ENCODE measurements at places on chromosomes 3 and 15.
A peak's percentile ranks its signal among the peaks of the same experiment; 100 is the strongest.

DNA sequence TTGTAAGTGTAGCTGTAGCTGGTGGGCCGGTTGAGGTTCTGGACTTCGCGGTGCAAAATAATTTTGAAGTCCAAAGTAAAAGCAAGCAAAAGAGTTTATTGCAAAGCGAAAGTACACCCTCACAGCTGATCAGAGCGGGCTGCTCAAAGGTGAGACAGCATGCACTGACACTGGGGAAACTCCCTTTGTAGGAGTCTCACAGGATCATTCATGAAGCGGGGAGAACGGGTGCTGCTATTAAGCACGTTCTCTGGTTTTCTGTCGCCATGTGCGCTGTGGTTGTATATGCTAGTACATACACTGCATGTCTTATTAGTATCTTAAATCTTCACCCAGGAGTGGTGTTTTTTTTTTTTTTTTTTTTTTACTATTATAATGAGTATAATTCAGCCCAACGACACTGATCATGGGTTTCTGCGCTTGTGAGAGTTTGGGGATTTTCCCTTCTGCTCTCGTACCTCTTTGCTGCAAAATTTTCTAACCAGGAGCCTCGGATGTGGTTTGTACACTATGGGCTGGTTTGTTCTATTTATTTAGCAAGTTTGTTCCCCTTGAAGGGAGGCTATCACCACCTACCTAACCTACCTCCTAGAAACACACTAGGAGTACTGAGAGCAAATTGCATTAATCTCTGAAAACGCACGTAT, 1.4 kb upstream of the AP4E1 start:
- DNase-seq, result peak; percentile 31

GRCh38 chr3:150697646-150698045, 6.1 kb downstream of the ERICH6 start:
- peak; percentile 70 for DNase-seq

DNA sequence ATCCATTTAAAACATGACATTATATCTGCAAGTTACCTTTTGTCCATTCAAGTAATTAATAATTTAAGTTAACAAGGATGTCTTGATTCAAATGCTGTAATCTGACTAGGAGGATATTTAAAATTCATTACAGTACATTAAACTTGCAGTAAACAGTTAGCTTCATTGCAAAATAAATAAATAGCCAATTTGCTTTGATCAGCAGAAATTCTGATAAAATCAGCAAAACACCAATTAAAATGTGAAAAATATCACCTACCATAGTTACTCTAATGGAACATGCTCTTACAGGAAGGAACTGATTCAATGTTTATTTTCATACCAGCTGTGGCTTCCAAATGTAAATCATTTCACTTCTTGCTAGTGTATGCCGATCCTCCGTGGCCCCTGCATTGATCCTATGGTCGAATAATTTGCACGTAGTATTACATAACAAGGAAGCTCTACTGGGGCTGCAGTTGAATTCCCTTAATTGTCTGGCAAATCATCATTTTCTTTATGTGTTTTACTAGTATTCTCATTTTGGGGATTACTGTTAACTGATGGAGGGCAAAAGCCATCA, 150.7 kb downstream of the FOXB1 start:
- no peak for DNase-seq

GRCh38 chr3:155218462-155218861, 75.0 kb downstream of the STRIT1 start:
- no peak for DNase-seq

DNA sequence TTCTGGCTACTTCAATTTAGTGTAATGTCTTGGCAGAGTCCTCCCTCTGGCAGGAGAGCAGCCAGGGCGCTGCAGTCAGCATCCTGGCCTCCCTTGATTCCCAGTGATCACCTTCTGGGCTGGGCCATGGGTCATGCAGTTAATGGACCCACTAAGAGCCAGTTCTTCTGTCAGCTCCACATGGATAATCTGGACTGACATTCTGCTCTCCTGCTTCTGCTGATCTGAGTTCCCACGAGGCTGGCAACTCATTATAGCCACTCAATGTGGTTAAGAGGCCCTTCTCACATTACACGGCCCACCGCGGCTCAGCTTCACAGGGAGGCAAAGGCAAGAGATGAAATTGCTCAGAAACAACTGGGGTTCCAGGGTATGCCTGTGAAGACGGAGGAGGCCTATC, 94.0 kb downstream of the WDR76 start:
- DNase-seq, result no peak

DNA sequence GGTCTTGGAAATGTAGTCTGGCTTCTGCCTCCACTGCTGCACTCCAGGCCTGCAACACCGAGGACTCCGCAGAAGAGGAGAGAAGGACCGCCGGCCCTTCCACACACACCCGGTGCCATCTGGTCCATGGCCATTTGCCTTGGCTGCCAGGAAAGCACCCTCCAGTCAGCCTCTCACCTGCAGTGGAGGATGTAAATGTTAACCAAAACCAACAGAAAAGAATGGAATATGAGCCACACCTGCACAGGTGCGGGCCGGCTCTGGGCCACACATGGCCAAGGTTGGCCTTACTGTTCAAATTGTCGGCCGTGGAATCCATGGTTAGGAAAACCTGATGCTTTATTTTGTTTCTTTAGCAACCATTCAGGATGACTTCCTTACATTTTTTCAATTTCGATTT, 178.3 kb upstream of the C2CD4B start:
- DNase-seq, result no peak

DNA sequence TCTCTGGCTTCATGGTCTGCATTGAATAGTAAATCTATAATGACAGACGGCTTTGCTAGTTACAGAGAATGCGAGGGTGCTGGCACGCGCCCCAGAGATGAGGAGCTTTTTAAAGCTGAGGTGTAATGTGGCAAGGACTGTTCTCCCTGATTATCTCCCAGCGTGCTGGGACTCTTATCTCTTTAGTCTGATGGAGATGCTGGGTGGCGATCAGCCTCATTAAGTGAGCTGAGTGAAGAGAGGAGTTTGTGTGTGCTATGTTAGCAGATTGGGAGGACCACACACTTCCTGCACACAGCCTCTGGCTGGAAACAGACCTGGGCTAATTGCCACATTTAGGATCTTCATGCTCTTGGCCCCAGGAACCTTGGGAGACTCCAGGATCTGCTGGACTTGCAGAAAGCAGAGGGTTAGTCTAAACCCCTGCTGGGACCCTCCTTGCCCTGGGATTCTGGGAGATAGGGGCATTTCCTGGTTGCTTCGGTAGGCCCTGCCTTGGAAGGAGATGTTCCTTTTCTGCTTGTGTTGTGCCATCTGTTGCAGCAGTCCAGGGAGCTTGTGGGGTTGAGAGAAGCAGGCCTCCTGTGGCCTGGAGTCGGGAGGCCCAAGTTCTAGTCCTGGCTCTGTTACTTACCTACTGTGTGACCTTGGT, 15.0 kb downstream of the PDIA5 start:
- no peak for DNase-seq

GRCh38 chr3:11085093-11085840, 69.0 kb upstream of the HRH1 start:
- DNase-seq, result peak; percentile 65

- no peak for DNase-seq
Measured at GRCh38 chr3:60298141-60298540, 953.1 kb downstream of the FHIT start.

DNA sequence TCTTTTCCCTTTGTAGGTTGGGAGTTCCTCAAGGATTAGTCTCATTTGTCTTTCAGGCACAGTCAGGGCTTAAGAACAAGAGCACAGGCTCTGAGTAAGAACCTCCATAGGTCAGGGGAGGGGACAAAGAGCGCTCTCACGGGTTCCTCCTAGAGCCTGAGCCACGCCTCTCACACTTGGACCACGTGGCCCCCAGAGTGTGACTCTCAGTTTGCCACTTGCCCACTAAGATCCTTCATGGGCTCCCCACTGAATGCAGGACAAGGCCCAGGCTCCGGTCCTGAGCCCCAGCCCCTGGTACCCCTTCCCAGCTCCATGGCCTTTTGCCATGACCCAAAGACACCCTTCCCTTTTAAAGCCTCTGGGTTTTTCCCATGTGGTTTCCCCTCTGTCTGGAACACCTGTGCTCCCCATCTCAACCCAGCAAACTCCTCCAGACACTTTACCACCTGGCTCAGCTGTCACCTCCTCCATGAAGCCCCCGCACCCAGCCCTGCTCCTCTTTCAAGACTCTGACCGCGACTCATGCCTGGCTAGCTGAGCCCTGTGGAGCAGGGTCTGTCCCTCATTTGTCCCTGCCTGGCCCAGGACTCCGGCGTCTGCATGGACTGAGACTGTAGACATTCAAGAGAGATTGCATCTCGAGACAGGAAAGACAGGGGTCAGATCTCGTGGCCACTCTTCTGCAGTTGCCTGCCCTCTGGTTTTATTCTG, 32.7 kb downstream of the IQSEC1 start:
- DNase-seq, result peak; percentile 24

GRCh38 chr3:155605571-155605970, 139.3 kb downstream of the PLCH1 start:
- DNase-seq, result no peak

DNA sequence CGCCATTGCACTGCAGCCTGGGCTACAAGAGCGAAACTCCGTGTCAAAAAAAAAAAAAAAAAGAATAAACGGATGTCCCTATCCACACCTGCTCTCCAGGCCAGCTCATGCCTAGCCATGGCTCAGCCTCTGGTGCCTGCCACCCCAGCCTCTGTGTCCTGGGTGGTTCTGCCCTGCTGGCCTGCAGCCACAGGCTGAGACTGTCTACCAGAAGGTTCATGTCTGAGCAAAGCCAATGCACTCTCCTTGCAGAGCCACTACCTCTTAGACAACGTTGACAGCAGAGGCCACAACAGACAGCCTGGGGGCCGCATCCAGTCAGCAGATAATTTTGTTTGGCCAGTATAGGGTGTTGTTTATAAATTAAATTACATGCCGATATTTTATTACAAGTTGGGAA, 127.7 kb downstream of the ASB7 start:
- no peak for DNase-seq

GRCh38 chr15:31831596-31831995, 198.7 kb upstream of the CHRNA7 start:
- no peak for DNase-seq

DNA sequence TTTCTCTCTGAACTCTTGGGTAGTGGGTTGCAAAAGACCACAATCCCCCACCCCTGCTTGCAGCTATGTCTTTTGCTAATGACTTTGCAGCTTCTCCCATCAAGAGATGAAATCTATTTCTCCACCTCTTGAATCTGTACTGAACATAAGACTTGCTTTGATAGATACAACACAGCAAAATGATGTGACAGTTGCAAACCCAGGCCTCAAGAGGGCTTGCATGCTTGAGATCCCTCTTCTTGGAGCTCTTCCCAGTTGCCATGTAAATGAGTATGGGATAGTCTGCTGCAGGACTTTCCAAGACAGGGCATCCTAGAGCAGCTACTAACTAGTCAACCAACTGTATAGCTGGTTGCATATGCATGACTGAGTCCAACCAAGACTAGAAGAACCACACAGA, 783.6 kb downstream of the PDCD6IP start:
- DNase-seq, result no peak

DNA sequence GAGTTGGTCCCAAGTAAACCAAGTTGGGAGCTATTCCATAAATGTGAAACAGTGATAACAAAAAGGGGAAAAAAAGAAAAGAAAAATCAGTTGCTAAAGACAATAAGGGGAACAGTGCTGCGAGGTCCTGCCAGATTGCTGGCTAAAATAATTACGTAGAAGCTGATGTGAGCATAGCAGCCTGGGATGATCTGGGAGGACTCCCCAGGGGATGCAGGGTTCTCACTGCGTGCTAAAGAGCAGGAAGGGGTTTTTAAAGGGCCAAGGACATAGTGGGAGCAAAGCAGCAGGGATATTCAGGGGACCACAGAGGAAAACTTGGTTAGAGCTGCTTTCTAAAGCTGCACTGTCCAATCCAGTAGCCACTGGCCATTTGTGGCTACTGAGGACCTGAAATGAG, 133.0 kb upstream of the UMPS start:
- no peak for DNase-seq

- peak; percentile 66 for DNase-seq
Measured at GRCh38 chr3:27357665-27358258, 11.4 kb downstream of the NEK10 start.

GRCh38 chr3:195850857-195851543, 39.3 kb upstream of the MUC4 start:
- peak; percentile 87 for DNase-seq

- DNase-seq, result no peak
Measured at GRCh38 chr3:39972508-39972907, 163.1 kb downstream of the MYRIP start.

DNA sequence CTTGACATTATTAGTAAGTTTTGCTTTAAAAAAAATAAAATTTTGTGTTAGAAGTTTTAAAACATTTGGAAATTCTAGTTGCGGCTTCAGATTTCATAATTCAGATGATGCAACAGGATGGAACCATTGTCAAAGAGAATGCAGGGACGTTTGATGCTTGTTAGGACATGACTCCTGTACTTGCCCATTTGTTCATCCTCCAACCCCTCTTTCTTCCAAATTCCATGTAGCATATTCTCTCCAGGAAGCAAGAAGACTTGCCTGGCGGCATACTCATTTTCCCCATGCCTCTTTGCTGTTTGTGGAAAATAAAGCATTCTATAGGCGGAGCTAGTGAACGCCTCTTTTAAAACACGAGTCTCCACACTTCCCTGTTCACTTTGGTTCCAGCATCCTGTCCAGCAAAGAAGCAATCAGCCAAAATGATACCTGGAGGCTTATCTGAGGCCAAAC, at the start of gene CSTA:
Gene CSTA (plus strand): TSS at position 378 of the 453 bp plus-strand sequence. CDS start 45 bp downstream, at position 423.
- DNase-seq, result peak; percentile 16

DNA sequence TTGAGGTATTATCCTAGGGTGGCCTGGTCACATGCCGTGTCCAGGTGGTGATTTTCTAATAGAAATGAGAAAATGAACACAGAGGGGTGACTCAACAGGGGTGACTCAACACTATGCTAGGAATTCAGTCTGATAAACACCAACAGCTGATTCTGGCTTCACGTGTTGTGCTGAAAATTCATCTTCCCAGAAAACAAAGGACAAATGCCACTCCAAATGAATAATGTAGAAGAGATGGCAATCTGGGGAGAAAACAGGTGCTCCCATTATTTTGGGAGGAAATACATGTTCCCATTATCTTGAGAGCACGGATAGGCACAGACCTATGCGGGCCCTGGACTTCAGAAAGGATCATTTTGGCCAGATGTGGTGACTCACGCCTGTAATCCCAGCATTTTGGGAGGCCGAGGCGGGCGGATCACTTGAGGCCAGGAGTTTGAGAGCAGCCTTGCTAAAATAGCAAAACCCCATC, 101.2 kb upstream of the MEX3B start:
- DNase-seq, result peak; percentile 92

Data from GM23248 (cell line).